ENCODE measurements at places on chromosomes 1 and 21.

DNA sequence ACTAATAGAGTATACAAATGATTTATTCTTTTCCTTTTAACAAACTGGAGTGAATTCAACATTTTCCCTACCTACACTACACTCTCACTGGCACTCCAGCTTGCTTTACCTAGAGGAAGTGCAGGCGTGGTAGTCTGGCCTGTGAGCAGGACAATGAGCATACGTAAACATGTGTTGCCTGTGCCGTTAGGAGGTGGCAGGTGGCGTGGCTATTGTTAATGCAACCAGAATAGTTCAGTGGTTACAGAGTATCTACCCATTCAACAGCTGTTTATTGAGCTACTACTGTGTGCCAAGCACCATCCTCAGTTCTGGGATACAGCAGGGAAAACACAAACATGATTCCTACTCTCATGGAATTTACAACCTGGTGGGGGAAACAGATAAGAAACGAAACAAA lies 299.7 kb upstream of the KAZN start:
- DNase-seq = no peak

DNA sequence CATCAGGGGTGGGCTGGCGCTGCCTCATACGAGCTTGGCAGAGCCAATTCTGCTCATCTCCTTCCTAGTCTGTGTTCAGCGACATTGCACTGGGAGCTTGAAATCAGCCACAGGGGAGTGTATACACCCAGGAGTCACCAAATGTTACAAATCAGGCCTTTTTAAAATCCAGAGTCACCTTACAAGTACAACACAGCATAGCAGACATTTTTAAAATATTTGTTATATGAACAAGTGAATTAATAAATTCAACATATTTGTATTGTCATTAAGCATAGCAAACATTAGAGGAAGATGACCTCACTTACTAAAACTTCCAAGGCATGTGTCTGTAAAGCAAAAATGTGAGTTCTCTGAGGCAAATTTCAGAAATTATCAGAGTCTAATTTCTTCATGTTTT lies 210.0 kb downstream of the HLX start:
- no peak for DNase-seq

DNA sequence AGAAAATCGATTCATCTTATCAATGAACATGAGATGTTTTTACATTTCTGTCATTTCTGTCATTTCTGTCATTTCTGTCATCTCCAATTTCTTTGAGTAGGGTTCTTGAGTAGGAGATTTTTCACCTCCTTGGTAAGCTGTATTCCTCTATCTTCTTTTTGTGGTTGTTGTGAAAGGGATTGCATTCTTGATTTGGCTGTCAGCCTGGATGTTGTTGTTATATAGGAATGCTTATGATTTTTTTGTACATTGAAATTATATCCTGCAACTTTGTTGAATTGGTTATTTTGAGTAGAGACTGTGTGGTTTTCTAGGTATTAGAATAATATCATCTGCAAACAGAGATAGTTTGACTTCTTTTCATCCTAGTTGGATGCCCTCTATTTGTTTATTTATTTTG lies 1233.7 kb downstream of the PLA2G4A start:
- no peak for DNase-seq

DNA sequence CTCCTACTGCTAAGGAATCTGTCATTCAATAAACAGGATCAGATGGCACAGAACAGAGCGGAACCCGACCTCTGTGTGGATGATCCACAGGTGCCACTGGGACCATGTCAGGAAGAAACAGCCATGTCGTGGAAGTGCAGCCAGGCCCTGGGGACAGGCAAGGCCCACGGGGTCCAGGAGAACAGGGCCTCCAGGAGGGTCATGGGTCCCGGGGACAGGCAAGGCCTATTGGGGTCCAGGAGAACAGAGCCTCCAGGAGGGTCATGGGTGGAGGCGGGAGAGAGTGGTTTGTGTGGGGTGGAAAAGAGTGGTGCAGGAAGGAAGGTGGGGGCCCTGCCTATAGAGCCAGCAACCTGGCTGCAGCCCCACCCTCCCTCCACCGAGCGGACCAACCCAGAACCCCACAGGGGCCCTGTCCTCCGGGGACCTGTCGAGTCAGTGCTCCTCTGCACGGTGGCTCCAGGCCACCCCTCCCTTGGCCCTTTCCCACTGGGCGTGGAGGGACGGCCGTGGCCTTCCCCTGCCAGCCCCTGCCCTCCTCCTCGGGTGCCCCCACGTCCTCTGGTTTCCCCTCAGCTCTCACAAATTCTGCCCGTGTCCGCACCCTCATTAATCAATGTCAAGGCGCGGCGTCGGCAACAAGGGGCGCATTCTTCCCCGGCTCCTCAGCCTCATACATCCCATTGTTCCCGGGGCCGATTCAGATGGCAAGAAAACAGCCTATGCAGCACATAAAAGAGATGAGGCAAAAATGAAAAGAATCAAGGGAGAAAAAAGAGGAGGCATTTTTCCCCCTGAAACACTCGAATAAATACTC lies 146.4 kb downstream of the PRDM16 start:
- no peak for DNase-seq

GRCh38 chr1:235417086-235417697 lies 50.0 kb downstream of the TBCE start:
- DNase-seq = no peak

- DNase-seq = no peak
Measured at GRCh38 chr1:6269720-6270400, 9.0 kb upstream of the GPR153 start.

- no peak for DNase-seq
Measured at GRCh38 chr1:4017636-4018365, 117.7 kb upstream of the C1orf174 start.

DNA sequence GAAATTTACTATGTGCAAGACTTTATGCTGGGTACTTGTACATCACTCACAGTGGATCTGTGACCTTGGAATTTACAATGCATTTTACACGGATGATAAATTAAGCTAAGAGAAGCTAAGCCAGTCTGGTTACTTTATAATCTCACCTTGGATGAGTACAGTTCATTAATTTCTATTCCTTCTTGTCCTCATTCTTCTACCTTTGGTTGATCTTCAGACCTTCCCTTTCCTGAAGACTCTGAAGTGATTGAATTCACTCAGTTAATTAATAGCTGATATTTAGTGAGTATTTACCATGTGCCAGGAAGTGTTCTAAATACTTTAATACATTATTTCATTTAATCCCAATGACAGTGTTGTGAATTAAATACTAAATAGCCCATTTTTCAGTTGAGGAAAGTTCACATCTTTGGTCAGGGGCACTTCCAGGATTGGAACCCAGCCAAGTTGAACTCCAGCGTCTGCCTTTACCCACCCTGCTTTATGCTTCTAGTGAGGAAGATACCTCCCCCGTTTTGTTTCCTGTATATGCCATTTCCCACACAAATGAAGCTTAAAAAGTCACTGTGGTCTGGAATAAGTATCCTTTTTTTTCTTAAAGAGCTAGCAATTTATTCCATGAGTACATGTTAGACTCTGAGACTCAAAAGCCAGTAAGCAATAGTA lies 146.6 kb downstream of the TLR5 start:
- no peak for DNase-seq

DNA sequence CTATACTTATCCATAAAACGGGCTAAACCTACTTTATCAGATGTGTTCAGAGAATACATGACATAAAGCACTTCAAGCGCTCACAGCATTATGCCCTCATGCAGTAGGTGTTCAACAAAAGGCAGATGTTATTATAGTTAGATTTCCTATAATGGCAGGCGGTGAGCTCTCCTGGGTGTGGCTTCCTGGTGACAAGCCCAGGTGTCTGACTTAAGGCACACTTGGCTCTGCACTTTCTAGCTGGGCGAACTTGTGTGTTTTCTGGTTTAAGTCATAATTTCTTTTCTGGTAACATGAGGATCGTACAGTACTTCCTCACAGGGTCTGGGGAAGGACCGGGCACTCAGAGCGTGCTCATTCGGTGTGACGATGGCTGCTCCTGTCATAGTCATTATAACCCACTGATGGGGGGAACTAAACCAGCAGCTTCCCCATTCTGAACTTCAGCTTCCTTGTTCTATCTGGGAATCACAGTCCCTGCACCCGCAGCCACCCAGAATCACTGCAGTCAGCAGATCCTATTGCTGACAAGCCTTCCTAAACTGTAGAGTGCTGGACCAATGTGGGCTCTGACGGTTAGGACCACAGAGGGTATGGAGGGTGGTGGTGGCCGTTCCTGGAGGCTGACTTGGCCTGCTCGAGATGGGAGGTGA lies 52.8 kb downstream of the IGSF21 start:
- no peak for DNase-seq

GRCh38 chr1:156151093-156151688 lies 2.2 kb upstream of the SEMA4A start:
- DNase-seq = no peak

- DNase-seq = no peak
Measured at GRCh38 chr1:78145105-78145580, 99.4 kb downstream of the GIPC2 start.

DNA sequence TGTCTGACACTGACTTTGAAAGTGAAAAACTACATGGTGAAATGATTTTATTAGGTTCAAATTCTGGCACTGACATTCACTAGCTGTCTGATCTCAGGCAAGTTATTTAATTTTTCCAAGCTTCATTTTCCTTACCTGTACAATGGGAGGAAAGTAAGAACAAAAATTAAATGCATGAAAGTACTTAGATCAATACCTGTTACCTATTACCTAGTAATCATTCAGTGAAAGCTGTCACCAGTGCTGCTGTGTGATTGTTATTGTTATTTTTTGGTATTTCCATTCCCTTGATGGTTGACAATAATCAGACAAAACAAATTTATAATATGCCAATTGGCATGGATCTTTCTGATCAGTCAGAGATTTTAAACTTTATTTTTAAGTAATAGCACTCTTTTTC lies 1.6 kb downstream of the C8A start:
- DNase-seq = no peak

- no peak for DNase-seq
Measured at GRCh38 chr1:227661495-227661894, 73.6 kb downstream of the JMJD4 start.

GRCh38 chr21:16633831-16634459 lies 878.9 kb upstream of the CXADR start:
- no peak for DNase-seq

- DNase-seq = no peak
Measured at GRCh38 chr1:46223472-46223943, 20.4 kb downstream of the LURAP1 start.

DNA sequence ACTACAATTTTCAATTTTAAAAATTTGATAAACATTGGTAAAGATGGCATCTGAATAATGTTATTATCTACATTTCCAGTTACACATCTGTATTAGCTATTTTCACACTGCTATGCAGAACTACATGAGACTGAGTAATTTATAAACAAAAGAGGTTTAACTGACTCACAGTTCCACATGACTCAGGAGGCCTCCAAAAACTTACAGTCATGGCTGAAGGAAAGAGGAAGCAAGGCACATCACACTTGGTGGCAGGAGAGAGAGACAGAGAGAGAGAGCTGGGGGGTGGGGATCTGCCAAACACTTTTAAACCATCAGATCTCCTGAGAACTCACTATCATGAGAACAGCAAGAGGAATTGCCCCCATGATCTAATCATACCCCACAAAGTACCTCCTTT lies 850.0 kb downstream of the LTN1 start:
- no peak for DNase-seq

DNA sequence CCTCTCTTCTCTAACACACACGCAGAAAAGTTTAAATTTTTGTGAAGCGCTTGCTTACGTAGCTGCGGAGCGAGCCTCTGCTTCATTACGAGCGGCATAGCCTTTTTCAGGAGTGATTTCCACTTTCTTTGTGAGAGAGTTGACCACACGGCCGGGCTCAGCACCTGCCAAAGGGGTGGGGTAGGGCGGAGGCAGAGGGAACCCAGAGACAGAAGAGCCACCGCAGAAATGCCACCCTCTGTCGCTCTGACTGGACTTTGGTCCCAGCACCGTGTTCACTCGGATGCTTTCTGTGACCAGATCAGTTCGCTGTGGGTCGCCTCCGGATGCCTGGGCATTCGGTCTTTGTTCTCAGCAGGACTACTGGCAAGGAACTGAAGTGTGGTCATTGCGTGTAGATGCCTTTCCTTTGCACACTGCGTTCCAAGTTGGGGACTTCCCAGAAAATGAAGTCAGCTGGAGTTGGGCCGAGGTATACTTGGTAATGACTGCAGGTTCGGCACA lies 883 bp downstream of the CHODL start:
- no peak for DNase-seq

GRCh38 chr1:92538048-92538412 lies 51.3 kb upstream of the GFI1 start:
- no peak for DNase-seq

DNA sequence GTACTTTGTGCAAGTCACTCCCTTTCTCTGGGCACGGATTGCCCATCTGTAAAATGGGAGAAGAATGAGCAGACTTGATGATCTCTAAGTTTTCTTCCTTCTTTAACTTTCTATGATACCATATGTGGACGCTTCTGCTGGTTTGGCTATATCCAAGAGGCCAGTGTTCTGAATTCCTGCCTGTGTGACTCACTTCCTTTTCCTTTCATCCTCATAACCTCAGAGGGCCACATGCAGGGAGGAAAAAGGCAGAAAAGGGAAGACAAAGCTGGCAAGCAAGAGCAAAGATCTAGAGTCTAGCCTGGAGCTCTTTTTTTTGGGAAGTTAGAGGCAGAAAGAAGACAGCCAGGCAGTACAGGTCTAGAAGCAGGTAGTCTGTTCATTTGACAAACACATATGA lies 151.2 kb downstream of the OMA1 start:
- no peak for DNase-seq

- no peak for DNase-seq
Measured at GRCh38 chr1:7077136-7077535, 291.9 kb downstream of the CAMTA1 start.

GRCh38 chr21:32687643-32688345 lies 40.0 kb downstream of the SYNJ1 start:
- no peak for DNase-seq

DNA sequence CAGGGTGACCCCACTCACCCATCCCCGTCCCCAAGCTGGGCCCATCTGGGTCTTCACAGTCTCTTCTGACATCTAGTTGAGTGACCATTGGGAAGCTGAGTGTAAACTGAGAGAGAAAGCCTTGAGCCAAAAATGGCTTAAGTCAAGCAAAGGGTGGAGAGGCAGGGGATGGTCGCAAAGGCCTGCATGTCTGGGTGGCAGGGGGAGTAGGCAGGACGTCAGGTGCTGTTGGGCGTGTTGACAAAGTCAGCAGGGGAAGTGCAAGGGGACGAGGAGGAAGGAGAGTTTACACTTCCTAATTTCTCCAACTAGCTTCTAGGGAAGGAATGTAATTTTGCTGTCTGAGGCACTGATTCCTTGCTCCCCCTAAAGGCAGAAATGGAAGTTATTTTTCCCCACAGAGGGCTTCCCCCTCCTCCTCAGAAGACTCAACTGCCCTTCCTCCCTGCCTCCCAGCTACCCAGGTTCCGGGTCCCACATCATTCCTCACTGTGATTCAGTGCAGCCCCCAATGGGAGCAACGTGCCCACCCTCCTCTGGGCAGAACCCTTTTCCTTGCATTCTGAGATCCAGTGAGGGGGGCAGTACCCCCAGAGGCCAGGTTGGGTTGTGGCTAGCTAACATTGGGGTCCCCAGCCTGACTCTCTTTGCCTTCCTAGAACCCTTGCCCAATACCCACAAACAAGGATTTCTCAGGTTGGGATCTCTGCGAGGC lies 1.2 kb upstream of the ADORA1 start:
- no peak for DNase-seq

- no peak for DNase-seq
Measured at GRCh38 chr1:20601129-20601825, 12.4 kb downstream of the CDA start.

Data from esophagus squamous epithelium (tissue), 5 donors.